Stimulated activated CD4-positive, alpha-beta T cell treated with anti-CD3 and anti-CD28 coated beads, TNF-alpha, amount 100 ng/mL, for 48 hours (primary cell): ENCODE measurements at places on chromosomes 1 and 21.

DNA sequence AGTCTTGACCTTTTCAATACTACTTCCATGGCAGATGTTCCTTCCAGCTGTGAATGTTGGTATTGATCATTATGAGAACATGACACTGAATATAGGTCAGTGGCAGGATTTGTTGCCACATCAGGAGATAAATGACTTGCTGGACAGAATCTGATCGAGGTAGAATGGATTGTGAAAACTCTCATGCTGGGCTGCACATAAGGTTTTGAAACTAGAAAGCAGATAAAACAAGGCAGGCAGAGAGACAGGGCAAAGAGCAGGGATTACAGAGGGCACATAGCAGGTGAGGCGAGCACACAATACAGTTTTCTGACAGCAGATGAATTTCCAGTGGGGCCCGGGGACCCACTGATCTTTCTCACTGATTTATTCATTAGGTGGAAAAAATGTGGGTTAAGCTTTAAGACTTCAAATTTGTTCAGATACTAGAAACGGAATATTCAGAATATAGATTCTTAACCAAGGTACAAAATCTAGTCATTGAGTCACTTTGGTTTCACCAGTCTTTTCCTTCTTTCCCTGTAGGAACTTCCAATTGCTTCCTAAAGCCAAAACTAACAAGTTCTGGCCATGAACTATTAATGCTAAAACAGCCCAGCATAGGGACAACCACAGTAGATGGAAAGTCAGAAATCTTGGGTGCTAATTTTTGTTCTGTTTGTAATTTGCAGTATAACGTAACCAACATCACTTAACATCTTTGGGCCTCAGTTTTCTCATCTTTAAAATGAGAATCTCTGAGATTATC, 296.0 kb upstream of the PTBP2 start:
- DNase-seq, result no peak

- DNase-seq, result no peak
Observed at GRCh38 chr1:77961392-77961791, 17.5 kb downstream of the FUBP1 start.

DNA sequence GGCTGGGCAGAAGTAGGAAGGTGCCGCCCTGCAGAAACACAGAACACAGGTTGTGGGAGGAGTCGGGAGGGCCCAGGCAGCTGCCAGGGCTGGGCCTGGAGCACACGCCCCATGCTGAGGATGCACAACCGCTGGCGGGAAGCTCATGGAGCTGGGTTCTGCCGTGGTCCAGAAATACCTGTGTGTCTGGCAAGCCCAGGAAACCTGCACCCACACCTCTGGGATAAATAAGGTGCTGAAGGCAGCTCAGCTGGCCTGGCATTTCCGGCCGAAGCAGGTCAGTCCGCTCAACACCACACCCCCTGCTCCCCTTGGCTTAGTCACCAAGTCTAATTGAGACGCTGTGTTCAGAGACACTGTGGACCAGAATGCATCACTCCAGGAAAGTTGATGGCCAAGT, 32.1 kb downstream of the CTNNBIP1 start:
- DNase-seq, result no peak

GRCh38 chr1:160855181-160855981, 7.3 kb downstream of the CD244 start:
- no peak for DNase-seq

GRCh38 chr1:153525088-153525728, 10.6 kb downstream of the S100A6 start:
- DNase-seq, result no peak

GRCh38 chr1:156284757-156285156, 632 bp downstream of the TMEM79 start:
- no peak for DNase-seq

DNA sequence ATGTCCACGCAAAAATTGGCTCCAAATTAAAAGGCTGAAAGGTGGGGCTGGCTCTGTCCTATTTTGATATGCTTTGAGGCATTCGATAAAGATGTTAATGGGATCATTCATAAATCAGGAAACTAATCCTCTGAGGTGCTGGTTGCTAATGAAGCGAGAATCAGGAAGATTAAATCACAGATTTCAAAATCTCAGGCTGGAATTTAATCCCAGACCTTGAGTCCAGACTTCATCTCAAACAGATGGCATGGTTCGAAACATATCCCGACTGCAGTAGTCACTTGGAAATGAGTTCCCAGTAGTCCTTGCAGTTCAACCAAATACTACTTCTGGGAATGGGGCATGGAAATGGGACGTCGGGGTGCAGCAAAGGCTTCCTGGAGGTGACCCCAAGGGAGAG, 4.5 kb upstream of the KLF17 start:
- no peak for DNase-seq

DNA sequence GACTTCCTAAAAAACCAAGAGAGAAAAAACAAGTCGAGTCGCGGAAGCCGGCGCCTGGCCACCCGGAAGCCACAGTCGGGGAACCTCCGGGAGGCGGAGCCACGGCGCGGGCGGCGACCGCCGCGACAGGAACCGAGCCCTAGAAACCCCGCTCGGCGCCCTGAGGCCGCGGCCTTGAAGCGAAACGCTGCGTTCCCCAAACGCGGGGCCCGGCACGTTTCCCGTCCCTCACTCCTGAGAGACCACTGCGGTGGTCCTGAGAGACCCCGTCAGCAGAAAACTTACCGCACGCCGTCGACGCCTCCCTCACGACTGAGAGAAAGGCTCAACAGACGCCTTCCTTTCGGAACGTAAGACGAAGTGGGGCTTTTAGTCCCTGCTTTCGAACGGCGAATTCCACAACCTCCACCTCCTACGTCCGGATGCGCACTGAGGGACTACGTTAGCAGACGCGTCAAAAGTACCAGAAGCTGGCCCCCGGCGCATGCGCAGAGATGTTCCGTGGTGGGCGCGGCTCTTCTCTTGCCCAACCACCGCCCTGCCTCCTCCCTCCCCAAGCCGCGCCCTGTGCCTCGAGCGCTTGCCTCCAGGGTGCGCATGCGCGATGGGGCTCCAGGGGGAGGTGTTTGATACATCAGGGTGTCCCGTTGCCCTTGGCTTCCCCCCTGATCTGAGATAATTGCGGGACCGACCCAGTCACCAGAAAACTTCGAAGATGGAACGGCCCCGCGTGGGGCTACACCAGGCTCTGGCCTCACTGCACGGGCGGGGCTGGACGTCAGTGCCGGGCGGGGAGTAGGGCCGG, at the start of gene RSRP1:
Gene RSRP1 (minus strand): TSS at position 431 of the 805 bp plus-strand sequence. CDS start 491 bp downstream, outside the sequence.
- peak; percentile 99 for DNase-seq
